ENCODE measurements at places on chromosomes 16 and 17.

DNA sequence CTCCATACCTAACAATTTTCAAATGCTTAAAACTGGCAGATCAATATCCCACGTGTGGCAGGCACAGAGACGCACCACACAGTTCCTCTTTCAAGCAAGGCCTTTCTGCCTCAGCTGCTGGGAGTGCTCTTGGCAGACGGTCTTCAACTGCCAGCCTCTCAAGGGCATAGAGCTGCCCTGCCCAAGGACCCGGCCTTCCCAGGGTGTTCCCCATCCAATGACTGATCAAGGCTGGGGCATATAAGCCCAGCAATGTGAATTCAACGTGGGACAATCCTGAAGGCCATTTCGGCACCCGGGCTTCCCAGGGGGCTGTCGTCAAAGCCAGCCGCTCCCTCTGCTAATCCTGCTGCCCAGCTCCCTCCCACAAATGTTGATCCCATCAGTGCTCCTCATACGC, 107.1 kb downstream of the STX8 start:
- DNase-seq = no peak

DNA sequence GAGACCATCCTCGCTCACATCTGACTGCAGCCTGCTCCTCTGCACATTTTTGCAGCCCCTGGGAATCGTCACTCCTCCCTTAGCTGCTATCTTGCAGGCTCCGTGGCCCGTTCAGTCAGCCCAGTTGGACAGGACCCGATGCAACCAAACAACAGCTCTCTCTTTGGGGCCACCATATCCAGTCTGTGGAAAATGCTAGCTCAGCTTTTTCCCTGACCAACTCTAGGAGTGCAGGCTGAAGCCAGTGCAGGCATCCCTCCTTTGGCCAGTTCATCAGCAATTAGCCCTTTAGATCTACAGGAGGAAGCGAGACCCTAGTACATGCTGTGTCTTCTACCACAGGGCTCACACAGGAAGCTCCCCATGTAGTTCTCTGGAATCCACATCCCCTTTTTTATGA, 182.1 kb downstream of the HS3ST3A1 start:
- DNase-seq = no peak

- peak; percentile 18 for DNase-seq
Observed at GRCh38 chr17:31488264-31488981, 96.9 kb downstream of the RAB11FIP4 start.

- DNase-seq = no peak
Observed at GRCh38 chr17:81342269-81343070, 47.4 kb upstream of the SLC38A10 start.

GRCh38 chr17:36665417-36665816, 64.0 kb downstream of the MRM1 start:
- DNase-seq = peak; percentile 27

GRCh38 chr16:29974291-29975133, 844 bp downstream of the TAOK2 start:
- DNase-seq = no peak

DNA sequence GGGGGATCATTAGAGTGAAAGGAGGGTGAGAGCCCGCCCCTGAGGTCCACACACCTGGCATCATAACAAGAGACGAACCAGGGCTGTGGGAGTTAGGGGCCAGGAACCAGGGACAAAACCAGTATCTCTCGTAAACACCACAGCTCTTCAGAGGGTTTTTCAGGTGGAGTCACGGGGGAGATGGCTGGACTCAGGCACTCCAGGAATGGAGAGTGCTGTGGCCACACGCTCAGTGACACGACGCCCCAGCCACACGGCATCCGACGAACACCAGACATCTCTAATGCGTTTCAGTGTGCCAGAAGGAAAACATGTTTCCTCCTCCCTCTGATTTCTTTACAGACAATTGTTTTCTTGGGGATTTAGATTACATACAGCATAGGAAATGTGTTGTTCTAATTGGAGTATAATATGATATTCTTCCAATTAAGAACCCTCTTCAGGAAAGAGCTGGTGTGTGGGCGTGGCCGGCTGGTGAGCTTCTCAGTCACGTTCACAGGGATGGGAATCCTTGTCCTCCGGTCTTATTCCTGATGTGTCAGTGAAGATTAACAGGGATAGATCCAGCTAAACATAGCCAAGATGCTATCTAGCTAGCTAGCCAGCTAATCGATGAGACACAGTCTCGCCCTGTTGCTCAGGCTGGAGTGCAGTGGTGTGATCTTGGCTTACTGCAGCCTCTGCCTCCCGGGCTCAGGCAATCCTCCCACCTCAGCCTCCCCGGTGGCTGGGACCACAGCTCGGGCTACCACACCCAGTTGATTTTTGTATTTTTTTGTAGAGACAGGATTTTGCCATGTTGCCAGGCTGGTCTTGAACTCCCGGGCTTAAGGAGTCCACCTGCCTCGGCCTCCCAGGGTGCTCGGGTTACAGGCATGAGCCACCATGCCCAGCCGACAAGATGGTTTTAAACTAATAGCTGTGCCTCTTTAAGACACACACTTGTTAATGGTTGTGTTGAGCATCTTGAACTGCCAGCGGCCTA, 98.6 kb downstream of the BANP start:
- no peak for DNase-seq

DNA sequence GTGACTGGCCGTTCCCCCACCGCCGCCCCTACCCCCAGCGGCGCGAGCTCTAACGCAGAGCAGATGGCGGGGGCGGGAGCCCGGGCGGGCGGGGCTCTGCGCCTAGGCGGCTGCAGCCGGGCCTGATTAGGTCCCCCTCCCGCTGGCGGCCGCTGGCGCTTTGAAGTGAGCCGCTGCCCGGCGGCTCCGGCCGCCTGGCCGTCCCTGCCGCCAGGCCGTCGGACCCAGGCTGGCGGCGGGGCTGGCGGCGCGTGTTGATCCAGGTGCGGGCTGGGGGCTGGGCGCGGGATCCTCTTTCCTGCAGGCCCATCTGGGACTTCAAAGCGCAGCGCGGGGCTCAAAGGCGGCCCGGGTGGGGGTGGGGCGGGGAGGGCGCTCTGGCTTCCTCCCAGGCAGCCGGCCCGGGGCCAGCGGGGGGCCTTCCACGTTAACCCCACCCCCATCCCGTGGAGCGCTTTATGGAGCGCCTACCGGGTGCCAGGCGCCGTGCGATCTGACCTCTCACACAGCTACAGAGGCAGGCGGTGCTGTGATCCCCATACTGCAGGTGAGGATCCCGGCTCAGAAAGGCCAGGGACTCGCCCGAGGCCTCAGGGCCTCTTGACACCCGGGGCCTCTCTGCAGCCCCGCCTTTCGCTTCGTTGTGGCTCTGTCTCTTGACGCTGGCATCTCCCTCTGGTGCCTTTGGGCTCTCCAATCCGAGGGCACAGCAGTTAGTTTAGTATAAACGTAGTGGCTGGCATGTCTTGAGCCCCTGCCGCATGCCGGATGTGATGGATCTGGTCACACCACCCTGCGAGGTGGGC, 80.0 kb upstream of the NKD1 start:
- no peak for DNase-seq
